ENCODE measurements at places on chromosomes 16 and 17.

DNA sequence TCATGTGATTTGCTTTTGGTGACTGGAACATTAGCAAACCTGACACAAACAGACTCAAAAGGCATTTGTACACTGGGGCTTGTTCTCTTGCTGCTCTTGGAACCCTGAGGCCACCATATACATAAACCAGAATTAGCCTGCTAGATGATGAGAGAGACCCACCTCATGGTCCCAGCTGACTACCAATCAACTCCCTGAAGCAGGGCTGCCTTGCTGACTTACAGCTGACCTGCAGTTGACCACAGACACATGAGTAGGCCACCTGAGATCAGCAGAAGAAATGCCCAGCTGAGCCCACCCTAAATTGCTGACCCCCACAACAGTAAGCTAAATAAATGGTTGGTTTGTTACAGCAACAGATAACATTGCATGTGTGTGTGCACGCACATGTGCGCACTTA lies 28.7 kb downstream of the BRIP1 start:
- no peak overlapping the region for H3K4me3 ChIP-seq
- H3K4me1 ChIP-seq = no peaks in the 10 kb centered on the region
- no peak overlapping the region for H3K27ac ChIP-seq
- no peaks in the 10 kb centered on the region for H3K27me3 ChIP-seq
- DNase-seq = no peak
- no peaks in the 10 kb centered on the region for H3K36me3 ChIP-seq

GRCh38 chr17:30413109-30413508 lies 34.4 kb downstream of the CPD start:
- H3K27me3 ChIP-seq = no peaks in the 10 kb centered on the region
- no peaks in the 10 kb centered on the region for H3K4me1 ChIP-seq
- H3K27ac ChIP-seq = no peak overlapping the region
- no peak for DNase-seq

DNA sequence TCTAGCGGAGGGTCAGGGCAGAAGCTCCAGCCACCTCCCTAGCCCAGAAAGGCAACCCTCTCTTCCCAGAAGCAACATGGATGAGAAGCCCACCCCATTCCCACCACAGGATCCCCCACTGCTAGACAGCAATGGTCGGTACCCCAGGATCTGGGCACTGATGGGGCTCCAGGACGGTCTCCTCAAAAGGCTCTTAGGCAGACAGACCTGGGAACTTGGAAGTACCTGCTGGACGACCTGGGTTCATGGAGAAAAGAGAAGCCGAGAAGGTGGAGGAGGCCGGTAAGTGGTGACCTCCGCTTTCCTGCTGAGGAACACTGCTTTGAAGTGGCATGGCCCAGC lies 96.6 kb downstream of the TBC1D16 start:
- H3K36me3 ChIP-seq = peaks cover 10% of the 10 kb centered on the region
- H3K4me1 ChIP-seq = peaks cover 3% of the 10 kb centered on the region
- no peak overlapping the region for H3K4me3 ChIP-seq
- no peak for DNase-seq
- no peaks in the 10 kb centered on the region for H3K27me3 ChIP-seq

- no peak for DNase-seq
- no peak overlapping the region for H3K4me3 ChIP-seq
- no peaks in the 10 kb centered on the region for H3K36me3 ChIP-seq
- H3K27me3 ChIP-seq = peaks cover 4% of the 10 kb centered on the region
Observed at GRCh38 chr17:40364906-40365305, 369 bp upstream of the GJD3 start.
